Stimulated activated naive CD8-positive, alpha-beta T cell treated with anti-CD3 and anti-CD28 coated beads, Interleukin-15, amount 100 ng/mL, for 72 hours (primary cell): ENCODE measurements at places on chromosomes 1 and 21.
A peak's percentile ranks its signal among the peaks of the same experiment; 100 is the strongest.

- no peak for DNase-seq
These were observed 13.5 kb upstream of the FOXJ3 start for GRCh38 chr1:42348498-42348897.

- DNase-seq, result peak; percentile 11
These were observed 618.2 kb downstream of the BRINP3 start for GRCh38 chr1:189859385-189859977.

DNA sequence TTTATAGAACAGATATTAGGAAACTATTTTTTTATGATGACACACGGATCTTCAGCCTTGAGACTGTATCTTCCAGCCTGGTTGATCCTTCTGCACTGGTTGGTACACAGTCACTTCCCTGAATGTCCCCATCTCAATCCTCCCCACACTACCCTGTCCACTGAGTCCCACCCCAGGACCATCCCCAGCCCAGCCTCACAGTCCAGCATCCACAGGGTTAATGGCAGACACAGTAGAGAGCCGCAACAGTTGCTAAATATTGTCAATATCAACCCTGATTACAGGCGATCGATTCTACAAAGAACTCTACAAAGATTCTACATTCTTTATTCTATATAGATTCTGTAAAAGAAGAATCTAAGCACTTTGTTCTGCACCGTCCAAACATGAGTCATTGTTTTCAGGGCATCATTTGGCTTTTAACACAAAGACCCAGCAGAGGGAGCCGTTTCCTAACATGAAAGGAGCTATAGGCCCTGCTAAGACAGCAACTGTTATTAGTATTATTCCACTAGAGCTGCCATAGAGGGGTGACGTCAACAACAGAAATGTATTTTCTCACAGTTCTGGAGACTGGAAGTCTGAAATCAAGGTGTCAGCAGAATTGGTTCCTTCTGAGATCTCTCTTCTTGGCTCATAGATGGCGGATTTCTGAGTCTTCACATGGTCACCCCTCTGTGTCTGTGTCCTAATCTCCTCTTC lies 30.1 kb upstream of the IFNAR2 start:
- DNase-seq, result peak; percentile 76

GRCh38 chr21:29423099-29423870 lies 124.6 kb downstream of the BACH1 start:
- no peak for DNase-seq

GRCh38 chr1:109895720-109896504 lies 14.7 kb upstream of the CSF1 start:
- DNase-seq, result peak; percentile 32

GRCh38 chr21:16194095-16194787 lies 464.5 kb downstream of the USP25 start:
- peak; percentile 8 for DNase-seq

- no peak for DNase-seq
These were observed 183.9 kb downstream of the NRIP1 start for GRCh38 chr21:14880922-14881321.

DNA sequence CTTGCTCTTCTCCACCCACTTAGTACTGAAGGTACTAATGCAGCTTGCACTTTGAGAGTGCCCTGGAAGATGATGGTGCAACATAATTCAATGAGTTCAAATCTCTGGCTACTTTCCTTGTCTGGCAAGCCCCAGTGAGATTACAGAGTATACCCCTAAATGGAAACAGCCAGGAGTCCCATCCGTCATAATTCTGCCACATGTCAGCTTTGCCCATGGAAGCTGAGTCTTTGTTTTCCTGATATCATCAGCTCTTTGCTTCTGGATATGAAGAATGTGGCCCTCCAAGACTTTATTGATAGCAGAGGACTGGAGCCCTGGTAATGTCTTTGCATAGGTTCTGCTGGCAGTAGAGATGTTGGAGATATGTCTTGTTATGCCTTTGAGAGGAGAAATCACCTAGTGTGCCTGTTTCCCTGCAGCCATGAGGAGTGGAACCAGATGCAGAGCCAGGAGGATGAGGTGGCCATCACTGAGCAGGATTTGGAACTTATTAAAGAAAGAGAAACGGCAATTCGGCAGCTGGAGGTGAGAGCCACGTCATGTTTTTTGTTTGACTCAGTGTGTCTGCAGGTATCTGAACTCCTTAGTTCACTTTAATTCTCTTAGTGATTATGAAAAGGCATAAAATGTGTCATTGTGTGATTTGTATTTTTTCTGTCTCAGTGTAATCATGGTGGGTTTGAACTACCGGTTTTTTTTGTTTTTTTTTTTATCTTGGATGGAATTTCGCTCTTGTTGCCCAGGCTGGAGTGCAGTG lies 18.7 kb upstream of the PPP1R8 start:
- DNase-seq, result no peak

GRCh38 chr1:204793259-204793914 lies 77.3 kb upstream of the NFASC start:
- DNase-seq, result no peak

DNA sequence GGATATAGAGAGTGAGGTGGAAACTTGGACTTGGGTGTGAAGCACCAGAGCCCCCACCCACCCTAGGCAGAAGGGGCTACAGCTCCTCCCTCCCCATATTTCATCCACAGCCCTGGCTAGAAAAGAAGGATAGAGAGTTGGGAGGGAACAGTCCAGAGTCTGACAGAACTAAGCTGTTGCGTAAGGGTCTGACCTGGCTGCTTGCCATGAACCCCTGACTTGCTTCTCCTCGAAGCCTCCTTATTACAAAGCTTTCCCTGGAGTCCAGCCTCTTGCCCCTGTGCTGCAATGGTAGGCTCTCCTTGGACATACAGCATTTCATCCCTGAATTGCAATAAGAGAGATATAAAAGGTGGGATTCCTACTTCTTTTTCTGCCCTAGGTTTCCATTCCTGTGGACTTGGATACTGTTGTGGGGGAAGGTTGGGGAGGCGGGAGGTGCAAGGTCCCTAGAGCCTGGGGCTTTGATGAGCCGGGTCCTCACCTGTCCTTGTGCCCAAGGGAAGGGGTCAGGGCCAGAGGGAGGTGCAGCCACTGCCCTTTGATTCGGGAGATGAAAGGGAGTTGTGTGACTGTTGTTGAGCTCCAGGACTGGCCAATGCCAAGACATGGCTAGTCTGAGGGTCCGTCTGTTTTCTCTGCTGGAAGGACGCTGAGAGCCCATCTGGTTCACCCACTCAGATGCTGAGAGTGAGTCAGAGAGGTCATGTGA lies 2.7 kb downstream of the RHBG start:
- no peak for DNase-seq

DNA sequence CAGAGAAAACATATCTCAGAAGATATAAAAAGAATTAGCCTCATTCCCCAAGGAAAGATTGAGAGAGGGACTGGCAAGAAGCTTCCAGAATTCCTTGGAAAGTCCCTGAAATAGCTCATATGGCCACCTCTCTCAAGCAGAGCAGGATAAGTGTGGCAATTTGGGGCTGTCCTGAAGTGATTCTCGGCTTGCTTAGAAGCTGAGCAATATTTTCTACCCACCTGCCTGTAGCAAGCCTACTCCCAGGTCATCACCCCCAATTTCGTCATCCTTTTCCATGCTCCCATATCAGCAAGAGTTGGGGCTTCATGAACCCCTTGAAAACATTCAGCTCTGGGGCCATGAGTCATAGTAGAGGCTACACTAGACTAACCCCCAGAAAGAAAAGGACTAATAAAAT lies 131.5 kb downstream of the PLPP3 start:
- no peak for DNase-seq

DNA sequence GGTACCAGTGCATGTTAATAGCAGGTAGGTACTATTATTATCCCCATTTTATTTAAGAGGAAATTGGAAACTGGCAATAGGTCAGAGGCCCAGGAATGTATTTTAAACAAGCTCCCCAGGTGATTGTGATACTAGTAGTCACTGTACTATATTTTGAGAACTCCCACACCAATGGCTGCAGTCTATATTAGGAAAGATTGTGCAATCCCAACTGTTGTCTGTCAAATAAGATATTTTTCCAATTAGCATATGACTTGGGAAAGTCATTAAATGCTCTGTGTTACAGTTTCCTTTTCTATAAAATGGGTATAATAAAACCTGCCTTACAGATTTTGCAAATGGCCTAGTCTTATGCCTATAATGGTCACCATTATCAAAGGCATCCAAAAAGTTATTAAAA lies 94.2 kb upstream of the DMRTA2 start:
- no peak for DNase-seq

GRCh38 chr1:89451011-89451410 lies 73.6 kb upstream of the LRRC8B start:
- DNase-seq, result peak; percentile 29

GRCh38 chr1:240610636-240611035 lies 1.3 kb downstream of the GREM2 start:
- DNase-seq, result no peak

- no peak for DNase-seq
These were observed 44.2 kb downstream of the CAPN8 start for GRCh38 chr1:223621312-223621734.

GRCh38 chr1:223651291-223651991 lies 14.1 kb downstream of the CAPN8 start:
- no peak for DNase-seq

- no peak for DNase-seq
These were observed 8.3 kb upstream of the SLC2A1 start for GRCh38 chr1:42966688-42967612.
